ENCODE measurements at places on chromosomes 2 and 18. TPM values are rescaled to one million over a fixed set of nuclear protein-coding genes. Genes with fewer than 3 reads are reported as not detected.

DNA sequence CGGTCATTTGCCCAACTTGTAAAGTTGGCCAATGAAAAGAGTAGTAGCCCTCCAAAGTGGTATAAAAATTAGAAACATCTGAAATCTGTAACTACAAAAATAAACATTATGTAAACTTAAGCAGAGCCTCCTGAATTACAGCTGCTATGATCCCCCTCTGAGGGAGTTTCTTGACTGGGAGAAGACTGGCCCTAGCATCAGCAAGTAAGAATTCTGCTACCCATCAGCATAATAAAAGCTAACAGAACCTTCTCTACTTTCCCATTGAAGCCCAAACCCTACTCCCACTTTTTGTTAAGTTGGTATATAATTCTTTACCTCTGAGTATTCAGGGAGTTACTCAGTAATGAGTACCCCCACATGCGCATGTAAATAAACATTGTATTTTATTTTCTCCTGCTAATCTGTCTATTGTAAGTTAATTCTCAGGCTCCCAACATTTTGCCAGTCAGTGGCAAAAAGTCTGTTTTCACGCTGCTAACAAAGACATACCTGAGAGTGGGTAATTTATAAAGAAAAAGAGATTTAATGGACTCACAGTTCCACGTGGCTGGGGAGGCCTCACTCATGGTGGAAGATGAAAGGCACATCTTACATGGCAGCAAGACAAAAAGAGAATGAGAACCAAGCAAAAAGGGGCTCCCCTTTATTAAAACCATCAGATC lies 71.3 kb downstream of the MYL12B start:
- no peak for DNase-seq

GRCh38 chr2:73172963-73173362 lies 29.4 kb upstream of the NOTO start:
- peak; percentile 64 for DNase-seq

- DNase-seq = no peak
Measured at GRCh38 chr2:4020649-4021048, 317.3 kb downstream of the DCDC2C start.

RBM43 gene
- 4.8 TPM for total RNA-seq

DNA sequence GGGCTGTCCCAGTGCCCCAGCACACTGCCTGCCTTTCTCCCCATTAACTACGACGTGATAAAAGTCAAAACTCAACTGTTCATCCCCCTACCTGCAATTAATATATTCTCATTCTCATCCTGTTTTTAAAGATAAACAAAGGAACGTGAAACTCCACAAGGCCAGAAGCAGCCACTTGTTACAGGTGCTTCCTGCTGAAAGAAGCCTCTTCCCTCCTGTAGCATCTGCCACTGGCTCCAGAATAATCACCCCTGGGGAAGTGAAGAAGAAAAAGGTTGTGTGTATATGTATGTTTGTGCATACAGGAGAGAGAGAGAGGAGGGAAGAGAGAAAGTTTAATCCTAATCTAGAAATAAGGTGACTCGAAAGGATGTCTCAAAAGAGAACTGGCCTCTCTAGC lies 27.1 kb downstream of the KIAA2012 start:
- no peak for DNase-seq
